ENCODE measurements at places on chromosomes 7 and 10.

DNA sequence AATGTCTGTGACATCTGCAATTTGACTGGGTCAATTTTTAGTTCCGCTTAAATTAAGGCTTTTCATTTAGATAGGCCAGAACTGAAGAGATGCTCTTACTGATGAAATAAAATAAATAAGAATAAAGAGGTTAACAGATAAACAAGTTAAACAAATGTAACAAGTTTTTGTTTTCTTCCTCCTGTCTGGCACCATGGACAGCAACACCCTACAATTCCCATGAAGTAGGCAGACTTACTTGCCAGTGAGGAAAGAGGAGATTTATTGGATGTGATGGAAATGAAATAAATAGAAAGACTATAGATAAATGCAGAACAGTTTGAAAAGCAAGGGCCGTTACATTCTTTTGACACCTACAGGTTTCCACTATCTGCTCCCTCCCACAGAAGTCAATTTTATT, 118.5 kb downstream of the AMPH start:
- DNase-seq, result no peak

GRCh38 chr10:50990568-50991455, 83.5 kb upstream of the PRKG1 start:
- DNase-seq, result no peak

- DNase-seq, result no peak
Measured at GRCh38 chr7:150953061-150953997, 24.8 kb downstream of the KCNH2 start.

DNA sequence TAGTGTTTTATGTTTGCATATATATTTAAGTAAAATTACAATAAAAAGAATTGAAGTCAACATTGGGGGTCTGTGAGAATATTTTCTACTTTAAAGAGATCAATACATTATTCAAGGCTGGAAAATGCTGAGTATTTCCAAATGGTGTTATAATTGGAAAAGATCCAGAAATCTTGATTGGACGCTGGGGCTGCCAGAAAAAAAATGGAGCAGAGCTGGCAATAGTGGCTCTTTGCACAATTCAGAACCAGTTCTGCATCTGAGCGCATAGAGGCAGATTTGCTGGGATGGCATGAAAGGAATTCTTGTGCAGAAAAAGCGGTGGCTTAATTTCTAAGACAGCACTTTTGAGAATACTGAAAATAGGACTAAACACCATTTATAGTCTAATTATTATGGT, 10.8 kb upstream of the VWC2 start:
- DNase-seq, result no peak

DNA sequence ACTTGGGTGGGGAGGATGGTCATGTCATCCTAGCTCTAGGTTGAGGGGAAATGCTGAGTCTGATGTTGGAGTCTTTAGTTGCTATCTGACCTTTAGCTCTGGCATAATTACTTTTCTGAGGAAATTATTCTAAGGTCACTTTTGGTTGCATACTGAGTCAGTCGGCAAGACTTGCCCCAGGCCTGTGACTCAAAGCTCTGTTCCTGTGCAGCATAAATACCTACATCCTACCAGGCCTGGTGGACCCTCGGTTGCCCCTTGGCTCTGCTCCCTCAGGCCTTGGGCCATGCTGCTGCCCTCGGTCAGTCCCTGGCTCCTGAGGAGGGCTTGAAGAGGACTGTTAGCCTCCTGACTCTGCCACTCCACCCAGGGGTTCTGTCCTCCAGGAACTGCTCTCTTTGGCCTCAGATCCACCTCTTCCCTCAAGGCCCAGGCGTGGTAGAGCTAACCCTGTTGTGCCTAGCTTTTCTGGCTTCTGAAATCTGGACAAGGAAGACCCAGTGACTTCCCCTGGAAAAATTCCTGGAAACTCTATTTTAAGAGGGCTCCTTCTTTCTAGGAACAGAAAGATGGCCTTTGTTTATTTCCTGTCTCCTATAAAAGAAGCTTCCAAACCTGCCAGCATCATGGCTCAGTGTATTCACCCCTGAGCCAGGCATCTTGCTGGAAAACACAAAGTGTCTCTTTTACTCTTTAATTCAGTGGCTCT, 71.2 kb downstream of the TMEM178B start:
- no peak for DNase-seq

DNA sequence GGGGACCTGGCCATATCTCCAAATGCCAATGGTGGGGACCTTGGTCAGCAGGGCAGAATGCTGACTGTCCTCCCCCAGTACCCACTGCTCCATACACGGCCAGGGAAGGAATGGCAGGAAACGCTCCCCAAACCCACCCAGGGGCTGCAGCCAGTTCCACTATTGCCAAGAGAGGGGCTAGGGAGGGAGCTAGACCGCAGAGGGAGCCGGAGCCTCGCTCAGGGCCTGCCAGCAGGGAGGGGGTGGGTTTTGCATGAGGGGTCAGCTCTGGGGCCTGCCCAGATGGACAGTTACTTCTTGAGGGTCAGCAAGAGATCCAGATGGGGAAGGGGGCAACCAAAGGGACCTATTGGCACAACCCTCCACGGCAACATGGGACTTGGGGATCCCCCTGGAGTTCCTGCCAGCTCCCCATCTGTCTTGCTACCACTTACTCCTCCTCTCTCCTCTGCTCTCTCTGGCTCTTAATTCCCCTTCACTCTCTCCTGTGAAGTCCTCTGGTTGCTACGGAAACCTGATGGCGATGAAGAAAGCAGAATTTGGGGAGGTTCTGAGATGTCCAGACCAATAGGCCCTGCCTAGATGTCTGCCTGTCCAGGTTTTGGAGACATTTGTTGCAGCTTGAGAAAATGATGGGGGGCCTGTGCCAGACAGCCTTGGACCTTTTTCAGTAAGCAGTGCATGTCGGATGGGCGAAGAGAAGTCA, 12.6 kb downstream of the FGF8 start:
- no peak for DNase-seq

DNA sequence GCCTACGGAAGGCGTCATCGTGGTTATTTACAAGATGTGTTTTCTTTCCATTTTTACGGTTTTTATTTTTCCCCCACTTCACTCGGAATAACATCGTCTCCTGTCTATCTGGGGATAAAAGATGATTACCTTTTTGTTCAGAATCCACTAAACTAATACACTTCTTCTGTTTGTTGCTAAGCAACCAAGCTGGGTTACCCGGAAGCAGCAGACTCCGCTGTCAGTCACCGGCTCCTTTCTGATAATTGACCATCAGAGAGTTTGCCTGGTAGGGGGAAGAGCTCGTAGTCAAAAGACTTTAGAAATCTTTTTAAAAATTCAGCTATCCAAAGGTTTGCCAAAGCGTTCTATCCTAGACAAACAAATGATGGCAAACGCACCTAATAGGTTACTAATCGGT, 75.0 kb upstream of the SFMBT2 start:
- no peak for DNase-seq

DNA sequence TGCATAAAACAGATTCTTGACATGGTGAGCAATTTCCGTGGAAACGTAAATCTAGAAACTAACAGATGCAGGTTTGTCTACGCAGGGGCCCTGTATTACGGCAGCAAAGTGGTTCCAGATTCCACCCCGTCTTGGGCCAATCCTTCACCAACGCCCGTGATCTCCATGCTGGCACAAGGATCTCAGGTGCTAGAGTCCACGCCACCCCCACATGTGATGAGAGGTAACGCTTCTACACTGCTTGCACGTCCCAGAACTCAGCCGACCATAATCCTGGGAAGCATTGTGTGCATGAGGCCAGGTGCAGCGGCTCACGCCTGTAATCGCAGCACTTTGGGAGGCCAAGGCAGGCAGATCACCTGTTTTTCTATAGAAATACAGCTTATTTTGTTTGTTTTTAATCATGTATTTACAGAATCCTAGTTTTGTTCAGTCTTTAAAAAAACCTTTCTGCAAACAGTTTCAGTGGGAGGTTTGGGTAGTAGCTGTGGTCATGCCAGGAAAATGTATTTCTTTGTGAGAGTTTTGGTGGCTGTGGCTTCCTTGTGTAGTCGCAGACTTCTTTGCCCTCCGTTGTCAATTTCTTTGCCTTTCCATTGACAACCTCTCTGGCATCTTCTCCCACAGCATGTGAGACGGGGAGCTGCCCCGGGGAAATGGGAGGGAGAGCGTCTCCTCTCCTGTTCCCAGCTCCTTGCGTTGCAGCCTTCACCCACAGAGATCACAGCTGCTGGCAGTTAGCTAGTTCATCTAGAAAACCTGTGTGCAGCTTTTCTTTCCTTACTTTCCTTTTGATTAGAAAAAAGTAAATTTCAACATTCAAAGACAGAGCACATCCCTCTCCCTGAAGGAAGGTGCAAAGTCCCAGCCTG, 35.7 kb downstream of the ITIH2 start:
- no peak for DNase-seq

DNA sequence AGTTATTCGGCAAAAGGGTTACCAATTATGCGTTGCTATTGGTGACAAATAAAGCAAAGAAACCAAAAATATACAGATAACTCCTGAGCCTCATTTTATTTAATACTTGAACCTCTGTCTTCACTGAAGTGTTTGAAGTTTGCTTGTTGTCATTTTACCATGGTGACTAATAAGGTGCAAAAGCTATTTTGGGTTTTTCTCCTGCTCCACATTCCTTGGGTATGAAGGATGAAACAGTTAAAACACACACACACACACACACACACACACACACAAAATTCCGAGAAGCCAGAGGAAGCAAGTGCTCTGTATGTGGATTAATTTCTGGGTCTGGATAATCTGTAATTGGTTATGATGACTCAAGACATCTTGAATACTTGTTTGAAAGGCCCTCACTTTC, 246.5 kb downstream of the COBL start:
- DNase-seq, result no peak

- DNase-seq, result no peak
Measured at GRCh38 chr7:43602256-43602655, 19.3 kb downstream of the STK17A start.

DNA sequence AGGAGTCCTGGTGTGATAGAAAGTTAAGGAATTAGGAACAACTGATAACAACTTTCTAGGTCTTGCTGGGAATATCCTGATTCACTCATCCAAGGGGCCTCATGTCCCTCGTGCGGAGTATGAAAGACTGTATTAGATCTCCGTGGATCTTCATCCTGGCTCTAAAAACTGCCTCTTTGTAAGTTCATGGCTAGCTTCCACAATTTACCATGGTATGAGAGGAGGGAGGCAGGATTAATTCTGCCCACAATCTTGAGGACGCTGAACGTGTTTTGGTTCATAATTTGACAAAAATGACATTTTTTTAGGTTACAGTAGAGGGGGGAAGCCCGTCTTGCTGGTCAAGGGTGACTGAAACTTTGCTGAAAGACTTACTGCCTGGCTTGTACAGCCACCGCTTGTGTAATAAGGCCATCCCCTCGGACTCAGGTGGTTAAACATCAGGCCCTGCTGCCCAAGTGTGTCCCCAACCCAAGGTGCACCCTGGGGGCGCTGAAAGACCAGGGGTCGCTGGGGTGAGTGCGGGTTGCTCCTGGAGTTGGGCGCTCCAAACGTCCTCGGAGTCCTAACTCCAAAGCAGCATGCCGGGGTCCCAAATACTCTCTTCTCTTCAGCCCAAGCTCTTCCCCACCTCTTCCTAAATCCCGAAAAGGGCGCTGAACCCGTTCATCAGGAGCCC, 733 bp downstream of the HIBADH start:
- DNase-seq, result peak; percentile 15

- no peak for DNase-seq
Measured at GRCh38 chr10:33733058-33733457, 398.6 kb upstream of the NRP1 start.

GRCh38 chr7:151243408-151244195, 4.9 kb downstream of the SMARCD3 start:
- no peak for DNase-seq

GRCh38 chr10:131897297-131897899, 3.4 kb upstream of the PPP2R2D start:
- DNase-seq, result no peak

GRCh38 chr10:22911067-22911466, 16.8 kb upstream of the ARMC3 start:
- no peak for DNase-seq

DNA sequence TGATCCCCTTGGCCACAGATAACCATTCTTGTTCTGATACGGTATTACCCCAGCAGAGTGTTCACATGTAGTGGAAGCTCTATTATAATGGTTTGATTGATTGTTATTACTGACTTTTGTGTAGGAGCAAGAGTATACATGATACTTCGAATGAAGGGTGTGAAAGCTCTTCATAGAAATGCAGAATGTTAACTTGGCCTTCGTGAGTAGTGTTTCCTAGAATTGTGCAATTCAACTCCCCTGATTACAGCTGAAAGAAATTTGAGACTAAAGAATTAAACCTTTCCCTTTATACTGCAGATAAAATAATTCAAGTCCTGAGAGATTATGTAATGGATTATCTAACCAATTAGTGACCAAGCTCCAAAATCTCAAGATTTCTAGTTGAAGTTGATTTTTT, 38.2 kb downstream of the MKLN1 start:
- DNase-seq, result no peak

GRCh38 chr7:25381818-25382589, 153.7 kb upstream of the NPVF start:
- no peak for DNase-seq

DNA sequence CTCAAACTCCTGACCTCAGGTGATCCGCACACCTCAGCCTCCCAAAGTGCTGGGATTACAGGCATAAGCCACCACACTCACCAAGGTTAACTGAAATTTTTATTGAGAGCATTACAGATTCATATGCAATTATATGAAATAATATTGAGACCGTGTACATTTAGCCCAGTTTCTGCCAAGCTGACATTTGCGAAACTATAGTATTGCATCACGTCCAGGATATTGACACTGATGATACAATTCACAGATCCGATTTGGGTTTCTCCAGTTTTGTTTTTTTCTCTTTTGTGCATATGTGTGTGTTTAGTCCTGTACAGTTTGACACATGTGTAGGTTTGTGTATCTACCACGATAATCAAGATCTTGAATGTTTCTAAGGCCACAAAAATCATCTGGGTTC, 627.9 kb upstream of the FOXK1 start:
- no peak for DNase-seq

- no peak for DNase-seq
Measured at GRCh38 chr7:37984750-37985390, 64.4 kb downstream of the EPDR1 start.

DNA sequence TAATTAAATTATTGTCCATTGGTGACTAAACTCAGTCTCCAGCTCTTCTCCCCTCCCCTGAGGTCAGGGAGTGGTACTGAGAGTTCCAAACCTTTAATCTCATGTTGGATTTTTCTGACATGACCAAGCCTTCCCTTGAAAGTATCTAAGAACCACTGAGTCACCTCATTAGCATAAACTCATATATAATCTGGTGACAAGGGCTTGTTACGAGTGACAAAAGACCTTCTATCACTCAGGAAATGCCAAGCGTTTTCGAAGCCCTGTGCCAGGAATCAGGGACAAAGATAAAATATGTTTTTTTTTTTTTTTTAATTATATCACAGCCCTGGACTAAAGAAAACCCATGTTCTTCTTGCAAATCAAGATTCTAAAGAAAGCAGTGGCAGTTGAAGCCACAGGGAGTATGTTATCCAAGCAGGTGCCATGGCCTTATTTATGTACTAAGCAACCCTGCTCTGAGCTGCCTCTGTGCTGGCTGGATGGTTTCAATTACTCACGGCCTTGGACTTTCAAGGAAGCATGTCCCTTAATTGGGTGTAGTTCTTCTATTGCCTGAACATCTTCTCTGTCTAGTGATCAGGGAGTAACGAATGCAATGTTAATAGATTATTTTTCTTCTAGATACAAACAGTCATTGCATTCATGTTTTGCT, 169.0 kb upstream of the PRKCQ start:
- no peak for DNase-seq

- DNase-seq, result no peak
Measured at GRCh38 chr10:110409488-110409887, 88.2 kb upstream of the DUSP5 start.

GRCh38 chr7:69645683-69646082, 47.4 kb downstream of the AUTS2 start:
- no peak for DNase-seq

GRCh38 chr10:73253225-73253555, 746 bp upstream of the MRPS16 start:
- no peak for DNase-seq
